ENCODE measurements at places on chromosomes 11 and 22.
A peak's percentile ranks its signal among the peaks of the same experiment; 100 is the strongest.

GRCh38 chr11:2273311-2273710, 2.9 kb upstream of the ASCL2 start:
- DNase-seq, result no peak

DNA sequence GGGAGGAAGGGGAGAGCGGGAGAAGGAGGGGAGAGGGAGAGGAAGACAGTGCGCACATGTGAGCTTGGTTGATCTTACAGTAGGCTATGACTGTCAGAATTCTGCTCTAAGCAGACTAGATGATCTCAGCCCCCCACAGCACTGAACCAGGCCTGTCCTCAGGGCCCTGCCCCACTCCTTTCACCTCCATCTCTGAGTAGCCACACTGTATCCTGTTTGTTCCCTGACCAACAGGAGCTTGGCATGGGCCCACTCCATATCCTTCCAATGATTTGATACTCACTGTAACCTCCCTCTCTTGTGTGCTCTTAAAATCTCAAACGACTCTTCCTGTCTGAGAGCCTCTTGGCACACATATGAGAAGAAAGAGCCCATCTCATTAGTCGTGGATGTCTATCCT, 86.1 kb upstream of the PARVA start:
- no peak for DNase-seq

DNA sequence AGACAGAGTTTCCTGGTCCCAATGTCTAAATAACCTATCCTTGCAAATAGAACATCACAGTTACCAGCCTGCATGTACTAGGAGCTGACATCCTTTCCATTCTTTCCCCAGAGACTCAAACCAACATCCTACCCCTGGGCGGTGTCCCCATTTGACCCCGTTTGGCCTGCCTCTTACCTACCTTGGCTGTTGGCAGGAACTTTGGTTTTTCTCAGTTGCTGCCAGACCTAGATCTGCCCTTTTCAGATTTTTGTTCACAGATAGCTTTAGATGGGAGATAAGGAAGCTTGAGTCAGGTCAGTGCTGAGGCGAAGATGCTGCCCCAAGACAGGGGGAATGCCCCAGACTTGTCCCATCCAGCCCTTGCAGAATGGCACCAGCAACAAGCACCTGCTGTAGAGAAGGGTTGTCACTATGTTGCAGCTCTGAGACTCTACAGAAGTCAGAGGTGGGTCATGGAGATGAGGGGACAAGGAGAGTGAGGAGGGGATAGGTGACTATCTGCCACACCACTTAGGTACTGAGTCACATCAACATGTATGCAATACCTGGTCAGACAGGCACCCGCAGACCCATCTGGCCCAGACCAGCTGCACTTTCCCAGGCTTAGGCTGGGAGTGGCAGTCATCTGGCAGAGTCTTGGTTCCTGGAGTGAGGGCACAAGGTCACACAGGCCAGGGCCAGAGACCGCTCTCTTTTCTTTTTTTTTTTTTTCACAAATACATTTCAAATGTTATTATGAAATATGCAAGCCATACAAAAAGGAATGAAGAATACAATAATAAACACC, 61.5 kb upstream of the POU2AF1 start:
- no peak for DNase-seq

DNA sequence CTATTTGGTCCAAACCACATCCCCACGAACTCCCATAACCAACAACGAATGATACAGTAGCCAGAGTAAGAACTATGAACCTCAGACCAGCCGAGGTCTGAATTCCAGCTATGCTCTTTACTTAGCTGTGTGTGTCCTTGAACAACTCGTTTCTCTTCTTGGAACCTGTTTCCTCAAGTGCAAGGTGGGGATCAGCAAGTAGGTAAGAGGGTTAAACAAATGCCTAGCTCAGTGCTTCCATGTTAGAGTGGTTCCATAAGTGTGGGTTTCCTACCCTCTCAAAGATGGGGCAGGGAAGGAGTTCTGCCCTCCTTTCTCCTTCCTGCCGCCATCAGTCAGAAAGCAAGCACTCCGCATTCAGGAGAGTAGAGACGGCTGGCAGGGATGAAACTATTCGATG, 283.4 kb upstream of the SYN3 start:
- DNase-seq, result no peak

DNA sequence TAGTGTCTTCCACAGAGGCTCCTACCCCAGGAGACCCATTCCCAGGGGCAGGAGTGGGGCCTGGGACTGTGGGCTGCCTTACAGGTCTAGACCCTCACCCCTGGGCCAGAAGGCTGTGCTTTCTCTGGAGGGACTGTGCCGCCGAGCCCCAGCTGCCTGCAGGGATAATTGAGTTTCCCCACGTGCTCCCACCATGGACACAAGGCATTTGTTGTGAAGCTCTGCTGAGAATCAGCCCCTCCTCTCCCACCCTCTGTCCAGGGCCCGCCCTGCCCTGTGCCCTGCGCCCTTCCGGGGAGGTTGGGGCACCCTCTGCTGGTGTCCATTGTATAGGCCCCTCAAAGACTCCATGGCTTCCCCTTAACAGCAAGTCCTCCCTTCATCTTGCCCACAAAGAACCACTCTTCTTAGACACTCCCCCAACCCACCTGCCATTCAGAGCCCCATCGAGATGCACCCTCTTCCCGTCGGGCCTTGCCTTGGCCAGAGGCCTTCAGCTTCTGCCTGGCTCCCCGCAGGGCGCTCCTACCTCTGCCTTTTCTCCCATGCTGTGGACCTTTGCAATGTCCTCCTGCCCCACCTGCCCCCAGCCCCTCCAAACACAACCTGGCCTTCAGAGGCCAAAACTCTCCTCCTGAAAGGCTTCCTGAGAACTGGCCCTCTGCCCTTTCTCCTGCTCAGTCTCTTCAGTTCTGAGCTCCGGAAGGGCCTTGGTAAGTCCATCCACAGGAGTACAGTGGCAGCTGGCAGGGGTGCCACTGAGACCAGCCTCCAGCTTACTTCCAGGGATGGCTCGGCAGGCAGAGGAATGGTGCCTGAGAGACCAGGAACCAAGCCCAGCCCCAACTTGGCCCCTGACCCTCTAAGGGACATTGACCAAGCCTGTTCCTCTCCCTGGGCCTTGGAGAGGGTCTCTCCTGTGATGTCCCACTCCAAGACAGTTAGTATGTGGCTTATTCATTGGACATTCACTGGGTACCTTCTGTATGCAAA, 22.4 kb downstream of the DUSP8 start:
- no peak for DNase-seq

GRCh38 chr11:128468111-128468510, 119.2 kb downstream of the ETS1 start:
- no peak for DNase-seq

GRCh38 chr11:35009191-35009943, 92.9 kb downstream of the PDHX start:
- no peak for DNase-seq

GRCh38 chr22:38774496-38775166, 18.8 kb upstream of the SUN2 start:
- no peak for DNase-seq

DNA sequence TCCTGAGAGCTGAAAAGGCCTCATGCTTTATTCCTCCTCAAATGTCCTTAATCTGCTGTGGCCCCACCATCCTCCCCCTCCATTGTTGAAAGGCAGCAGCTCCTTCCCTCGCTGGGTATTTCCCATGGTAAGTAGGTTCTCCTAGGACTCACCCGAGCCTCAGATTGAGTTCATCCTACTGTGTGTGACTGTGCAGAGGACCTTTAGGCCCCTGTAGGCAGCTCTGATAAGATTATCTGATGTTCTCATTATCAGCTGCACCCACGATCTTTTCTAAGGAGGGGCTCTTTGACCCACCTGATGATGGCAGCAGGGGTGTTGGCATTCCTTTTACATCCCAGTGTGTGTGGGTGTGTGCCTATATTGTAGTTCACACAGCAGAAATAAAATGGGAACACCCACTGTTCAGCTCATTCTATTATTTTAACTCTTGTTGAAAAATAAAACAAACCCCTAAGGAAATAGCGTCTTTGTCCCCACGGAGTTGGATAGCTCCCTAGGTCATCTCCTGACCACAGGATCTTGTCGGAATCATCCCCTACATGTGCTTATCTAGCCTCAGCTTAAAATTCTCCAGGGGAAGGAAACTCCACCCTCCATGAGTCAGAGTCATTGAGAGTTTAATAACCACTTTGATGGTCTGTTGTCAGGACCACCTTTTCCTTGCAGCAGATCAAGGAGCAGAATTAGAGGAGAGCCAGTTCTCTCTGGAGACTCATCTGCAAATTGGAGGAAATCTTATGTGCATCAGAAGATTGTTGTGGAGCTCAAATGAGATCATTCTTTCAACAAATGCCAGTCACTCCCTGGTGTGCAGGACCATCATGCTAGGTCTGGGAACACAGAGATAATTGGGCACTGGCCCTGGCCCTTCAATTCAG, 19.3 kb downstream of the ENDOD1 start:
- DNase-seq, result no peak

DNA sequence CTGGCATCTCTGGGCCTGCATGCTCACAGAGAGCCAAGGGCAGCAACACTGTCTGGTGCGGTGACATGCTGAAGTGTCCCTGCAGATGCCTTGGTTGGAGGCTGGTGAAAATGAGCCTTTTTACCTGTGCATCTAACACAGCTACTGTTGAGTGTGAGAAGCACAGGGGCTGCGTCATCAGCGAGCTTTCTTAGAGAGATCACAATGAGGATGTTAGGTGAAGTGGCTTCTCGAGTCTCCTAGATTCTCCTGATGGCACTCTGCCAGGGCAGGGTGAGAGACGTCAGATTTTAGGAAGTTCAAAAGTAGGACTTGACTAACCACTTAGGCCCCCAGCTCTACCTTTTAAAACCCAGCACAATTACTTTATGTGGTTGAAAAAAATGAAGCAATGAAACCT, 3.6 kb upstream of the SLC15A3 start:
- DNase-seq, result no peak

DNA sequence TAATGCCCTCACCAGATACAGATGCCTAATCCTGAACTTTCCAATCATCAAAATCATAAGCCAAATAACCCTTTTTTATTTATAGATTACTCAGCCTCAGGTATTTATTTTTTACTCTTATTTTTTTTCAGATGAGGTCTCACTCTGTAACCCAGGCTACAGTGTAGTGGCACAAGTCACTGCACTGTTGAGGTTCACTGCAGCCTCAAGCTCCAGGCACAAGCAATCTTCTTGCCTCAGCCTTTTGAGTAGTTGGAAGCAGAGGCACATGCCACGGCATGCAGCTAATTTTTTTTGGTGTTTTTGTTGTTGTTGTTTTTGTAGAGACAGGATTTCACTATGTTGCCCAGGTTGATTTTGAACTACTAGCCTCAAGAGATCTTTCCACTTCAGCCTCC, 49.5 kb downstream of the TTC28 start:
- no peak for DNase-seq

GRCh38 chr11:118126082-118126838, 26.4 kb downstream of the SCN4B start:
- DNase-seq, result no peak

DNA sequence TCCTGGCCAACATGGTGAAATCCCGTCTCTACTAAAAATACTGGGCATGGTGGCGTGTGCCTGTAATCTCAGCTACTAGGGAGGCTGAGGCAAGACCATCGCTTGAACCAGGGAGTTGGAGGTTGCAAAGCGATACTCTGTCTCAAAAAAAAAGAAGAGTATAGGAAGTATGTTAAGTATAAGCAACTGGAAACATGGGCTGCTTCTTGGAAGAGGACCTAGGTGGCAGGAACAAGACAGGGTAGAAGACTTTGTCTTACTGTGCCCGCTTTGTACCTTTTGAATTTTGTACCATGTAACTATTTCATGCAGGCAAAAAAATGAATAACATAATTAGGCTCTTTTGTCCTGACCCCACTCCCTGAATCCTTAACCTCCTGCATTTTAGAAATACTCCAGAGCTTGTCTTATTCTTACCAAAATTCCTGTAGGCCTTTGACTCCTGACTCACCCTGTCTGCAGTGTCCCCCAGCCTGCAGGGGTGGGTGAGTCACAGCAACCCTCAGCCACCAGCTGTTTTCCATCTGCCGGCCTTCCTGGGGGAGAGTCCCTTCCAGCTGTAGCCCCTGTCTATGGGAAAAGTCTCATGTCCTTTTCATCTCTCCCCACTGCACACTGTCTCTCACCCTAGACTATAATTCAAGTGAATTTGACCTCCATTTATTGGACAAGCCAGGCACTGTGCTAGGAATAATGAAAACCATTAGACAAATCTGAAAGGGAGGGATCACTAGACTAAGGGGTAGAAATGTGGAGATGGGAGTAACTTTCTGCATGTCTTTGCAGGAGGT, 41.8 kb downstream of the TXN2 start:
- DNase-seq, result peak; percentile 88

GRCh38 chr22:38347944-38348750, 30.9 kb upstream of the CSNK1E start:
- no peak for DNase-seq

DNA sequence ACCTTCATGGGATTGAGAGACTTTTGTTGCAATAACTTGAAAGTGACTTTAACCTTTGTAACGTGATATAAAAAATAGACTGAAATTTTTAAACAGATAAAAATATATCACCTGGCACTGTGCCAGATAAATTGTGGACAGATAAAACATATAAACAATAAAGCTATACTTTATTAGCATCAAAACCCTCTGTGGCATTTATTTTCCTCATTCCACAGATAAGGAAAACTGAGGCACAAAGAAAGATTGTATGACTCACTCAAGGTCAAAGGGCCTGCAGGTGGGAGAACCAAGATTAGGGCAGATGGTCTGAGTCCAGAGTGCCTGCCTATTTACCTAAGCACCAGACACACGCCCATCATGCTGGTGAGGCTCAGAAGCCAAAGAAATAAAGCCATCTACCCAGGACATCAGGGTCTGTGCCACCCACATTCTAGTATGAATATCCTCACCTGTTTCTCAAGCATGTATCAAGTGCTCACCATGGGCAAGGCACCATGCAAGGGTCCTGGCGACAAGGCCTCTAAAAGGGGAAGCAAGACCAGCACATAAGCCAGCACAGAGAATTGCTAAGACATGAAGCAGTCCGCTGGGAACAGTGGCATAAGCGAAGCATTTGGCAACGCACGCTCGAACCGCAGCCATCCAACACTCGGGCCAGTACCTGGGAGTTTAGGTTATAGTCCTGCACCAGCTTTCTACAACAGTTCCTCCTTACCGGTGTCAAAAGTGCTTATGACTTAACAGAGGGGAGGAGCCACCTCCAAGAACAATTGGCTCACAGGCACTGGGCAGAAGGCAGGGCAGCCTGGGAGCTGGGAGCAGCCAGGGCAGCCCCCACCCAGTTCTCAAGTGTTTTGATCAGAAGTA, 17.6 kb downstream of the MYH9 start:
- DNase-seq, result no peak

DNA sequence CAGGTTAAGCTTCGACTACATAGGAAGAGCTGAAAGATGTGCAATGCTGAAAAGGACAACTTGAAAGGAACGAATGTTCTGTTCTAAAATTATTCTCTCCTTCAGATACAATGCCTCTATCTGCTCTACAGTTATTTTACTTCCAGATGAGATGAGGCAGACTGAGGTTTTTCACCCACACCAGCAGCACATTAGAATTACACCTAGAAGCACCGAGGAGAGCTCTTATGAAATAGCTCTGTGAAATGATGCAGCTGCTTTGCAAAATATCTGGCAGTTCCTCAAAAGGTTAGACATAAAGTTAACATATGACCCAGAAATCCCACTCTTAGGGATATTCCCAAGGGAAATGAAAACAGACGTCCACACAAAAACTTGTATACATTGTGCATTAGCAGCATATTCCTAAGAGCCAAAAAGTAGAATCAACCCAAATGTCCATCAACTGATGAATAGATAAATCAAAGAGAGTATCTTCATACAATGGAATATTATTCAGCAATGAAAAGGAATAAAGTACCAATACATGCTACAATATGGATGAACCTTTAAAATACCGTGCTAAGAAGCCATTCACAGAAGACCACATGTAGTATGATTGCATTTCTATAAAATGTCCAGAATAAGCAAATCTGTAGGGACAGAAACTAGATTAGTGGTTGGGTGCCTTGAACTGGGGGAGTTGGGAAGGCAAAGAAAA, 34.5 kb downstream of the WT1 start:
- DNase-seq, result no peak
